Stimulated activated CD8-positive, alpha-beta memory T cell treated with anti-CD3 and anti-CD28 coated beads, Interleukin-7, amount 100 ng/mL, for 48 hours (primary cell): ENCODE measurements at places on chromosomes 3 and 15.

DNA sequence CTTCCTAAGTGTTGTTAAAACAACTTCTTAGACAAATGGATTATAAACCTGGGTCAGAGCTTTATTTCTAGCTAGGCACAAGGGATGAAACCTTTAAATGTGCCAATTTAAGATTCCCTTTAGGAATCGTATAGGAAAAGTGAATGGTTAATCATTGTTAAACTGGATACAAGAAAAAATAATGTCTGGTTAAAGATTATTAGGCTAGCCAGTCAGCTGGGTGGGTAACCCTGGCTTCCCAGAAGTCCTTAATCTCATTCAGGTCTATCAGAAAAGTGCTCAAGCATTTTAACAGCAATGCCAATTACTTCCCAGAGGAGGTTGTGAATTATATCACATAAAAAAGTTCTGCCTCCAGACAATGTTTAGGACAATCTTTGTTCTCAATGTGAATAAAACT lies 37.6 kb downstream of the NANOGP8 start:
- DNase-seq = no peak

- DNase-seq = no peak
These were observed 32.9 kb downstream of the GJD2 start for GRCh38 chr15:34721802-34722438.

DNA sequence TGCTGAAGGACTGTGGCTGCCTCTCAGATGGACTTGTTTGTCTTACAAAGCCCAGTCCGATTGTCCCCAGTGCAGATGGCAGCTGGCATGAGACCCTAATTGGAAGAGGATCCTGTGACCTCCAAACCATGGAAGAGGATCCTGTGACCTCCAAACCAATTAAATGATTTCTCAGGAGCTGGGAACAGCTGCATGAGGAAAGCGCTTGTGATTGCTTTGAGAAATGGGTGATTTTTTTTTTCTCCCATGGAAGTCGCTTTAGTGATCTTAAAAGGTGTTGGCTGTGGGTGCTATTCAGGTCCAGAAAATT lies 68.4 kb upstream of the LARS2 start:
- DNase-seq = no peak

DNA sequence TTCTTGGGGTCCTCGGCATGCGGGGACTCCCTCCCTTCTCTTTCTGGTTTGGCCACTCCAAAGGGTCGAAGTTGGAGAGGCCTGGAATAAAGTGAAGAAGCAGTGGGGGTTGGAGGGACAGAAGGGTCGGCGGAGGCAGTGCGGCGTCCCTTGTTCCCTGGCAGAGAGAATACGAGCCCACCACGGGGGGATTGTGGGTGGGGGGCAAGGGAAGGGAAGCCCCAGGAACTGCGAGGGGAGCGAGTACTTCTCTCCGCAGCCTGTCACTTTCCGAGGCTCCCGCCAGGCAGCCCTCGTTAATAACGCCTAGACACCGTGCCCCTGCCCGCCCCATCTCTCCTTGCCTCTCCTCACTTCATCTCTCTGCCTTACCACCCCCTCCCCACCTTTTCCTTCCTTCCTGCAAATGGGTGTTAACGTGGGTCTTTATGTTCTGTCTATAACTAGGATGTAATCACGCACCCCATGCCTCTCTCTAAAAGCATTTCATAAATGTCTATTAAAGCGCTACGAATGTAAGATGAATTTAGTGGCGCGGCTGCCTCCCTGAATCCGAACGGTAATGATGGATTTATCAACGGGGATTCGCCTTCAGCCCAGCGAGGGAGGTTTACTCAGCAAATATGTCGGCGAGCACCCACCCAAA lies 13.7 kb downstream of the NR2F2 start:
- DNase-seq = no peak

DNA sequence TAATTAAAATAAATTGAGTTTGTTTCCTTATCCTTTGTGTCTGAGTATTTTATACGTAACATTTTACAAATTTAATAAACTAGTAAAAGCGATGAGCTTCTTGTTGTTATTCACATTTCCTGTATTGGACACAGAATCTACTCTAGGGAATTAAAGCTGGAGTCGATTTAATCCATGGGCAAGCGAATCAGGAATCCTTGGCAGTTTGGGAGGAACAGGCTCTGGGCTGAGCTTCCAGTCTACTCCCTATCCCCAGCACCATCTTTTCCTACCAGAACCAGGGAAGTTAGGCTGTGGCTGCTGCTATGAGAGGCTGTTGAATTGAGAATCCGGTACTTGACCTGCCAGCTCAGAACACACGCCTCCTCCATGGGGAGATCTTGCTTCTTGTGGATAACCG lies 437.3 kb upstream of the TPM1 start:
- no peak for DNase-seq

DNA sequence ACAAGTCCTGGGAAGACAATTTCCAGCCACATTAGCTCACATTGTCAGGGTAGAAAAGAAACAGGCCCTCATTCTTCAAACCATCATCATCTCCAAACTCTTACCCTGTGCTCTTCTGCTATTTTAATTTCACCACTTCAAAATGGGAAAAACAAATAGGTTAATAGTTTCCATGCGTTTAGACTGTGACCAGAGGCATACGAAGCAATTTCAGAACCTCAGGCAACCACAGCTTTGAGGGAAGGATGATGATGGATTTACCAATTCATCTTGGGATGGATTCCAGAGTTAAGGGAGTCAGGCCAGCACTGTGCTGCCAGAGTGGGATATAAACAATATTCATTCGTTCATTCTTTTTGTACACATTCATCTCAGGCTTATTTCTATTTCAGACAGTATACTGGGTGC lies 307.8 kb upstream of the TPRG1 start:
- no peak for DNase-seq

GRCh38 chr3:64349551-64349950 lies 124.3 kb upstream of the PRICKLE2 start:
- no peak for DNase-seq

DNA sequence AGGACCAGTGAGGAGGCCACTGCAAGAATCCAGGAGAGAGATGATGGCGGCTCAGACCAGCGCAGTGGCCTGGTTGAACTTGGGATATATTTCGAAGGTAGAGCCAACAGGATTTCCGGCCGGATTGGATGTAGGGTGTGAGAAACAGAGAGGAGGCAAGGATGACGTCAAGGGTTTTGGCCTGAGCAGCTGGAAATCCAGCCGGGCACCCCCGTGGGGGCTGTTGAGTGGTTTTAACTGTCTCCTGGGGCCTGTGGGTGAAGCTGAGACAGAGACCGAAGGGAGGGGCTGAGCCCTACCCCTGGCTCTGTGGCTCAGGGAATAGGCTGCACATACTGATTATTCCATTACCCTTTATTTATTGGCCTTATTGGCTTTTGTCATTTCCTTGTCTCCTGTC lies 45.7 kb downstream of the EXOG start:
- DNase-seq = no peak

DNA sequence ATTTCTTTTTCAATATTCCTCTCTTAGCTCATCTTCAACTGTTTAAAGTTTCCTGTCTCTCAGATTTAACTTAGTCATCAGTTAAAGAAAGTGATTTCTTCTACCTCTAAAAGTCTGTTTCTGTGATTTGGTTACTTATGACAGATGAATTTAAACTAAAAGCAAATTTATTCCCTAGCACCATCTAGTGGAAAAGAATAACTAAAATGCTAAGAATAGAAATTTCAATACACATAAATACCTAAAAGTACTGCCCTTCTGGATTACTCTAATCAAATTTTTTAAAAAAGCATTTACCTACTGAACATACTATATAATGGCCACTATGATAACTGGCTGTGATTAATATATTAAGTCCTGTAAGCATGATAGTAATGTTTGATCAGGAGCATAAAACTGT lies 14.0 kb upstream of the ZCWPW2 start:
- DNase-seq = no peak

DNA sequence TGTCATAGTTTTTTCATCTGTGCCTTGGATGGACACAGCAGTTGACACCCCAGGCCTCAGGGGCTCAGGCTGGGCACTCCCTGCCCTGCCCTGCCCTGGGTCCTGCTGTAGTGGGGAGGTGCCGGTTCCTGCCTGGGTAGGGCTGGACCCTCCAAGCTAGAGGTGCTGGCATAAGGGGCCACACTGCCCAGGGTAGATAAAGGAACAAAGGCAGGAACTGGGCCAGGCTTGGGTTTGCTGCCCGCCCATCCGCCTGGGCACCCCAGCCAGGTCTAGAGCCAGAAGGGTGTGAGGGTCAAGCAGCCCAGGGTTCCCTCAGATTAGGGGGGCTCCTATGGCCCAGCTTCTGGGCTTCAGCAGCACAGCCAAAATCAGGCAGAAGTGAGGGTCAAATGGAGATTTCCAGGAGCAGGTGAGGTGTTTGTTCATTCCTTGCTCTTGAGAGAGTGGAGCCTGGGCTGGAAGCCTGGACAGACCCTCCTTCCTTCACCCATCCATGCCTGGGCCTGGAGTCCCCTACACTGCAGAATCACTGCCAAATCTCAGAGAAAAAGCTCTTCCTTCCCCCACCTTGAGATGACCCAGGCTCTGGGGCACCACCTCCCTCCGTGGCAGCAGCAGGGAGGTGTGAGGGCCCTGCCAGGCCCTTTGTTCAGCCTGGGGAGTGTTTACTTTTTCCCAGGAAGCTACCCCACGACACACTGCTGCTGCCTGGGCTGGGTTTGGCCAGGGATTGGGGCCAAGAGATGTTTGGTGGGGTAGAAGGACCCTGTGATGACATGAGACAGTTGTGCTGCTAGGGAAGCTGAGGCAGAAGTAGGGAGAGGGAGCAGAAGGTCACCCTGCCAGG lies 7.1 kb downstream of the SEMA3F start:
- DNase-seq = no peak

DNA sequence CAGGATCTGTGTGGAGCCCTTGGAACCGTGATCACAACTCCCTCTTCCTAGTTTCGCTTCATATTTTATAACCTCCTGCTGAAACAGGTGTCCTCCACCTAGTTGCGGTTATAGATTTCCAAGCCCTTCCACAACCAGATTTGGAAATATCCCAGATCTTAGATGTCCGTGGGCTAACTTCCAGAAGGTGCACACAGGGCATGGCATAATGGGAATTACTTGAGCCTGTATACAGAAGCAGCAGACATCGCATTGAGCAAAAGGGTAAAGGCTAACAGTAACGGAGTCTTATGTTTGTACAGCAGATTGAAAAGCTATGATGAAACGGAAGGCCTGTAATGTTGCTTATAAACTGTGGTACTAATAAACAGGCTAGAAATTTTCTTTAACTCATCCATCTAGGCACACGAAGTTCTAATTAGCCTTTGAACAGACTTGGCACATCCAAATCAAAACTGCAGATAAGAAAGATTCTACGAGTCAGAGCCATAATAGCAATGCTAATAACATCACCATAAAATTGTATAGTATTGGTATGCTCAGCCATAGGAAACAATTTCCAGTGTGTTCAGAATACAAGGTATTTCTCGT lies 1.2 kb upstream of the USF3 start:
- no peak for DNase-seq

DNA sequence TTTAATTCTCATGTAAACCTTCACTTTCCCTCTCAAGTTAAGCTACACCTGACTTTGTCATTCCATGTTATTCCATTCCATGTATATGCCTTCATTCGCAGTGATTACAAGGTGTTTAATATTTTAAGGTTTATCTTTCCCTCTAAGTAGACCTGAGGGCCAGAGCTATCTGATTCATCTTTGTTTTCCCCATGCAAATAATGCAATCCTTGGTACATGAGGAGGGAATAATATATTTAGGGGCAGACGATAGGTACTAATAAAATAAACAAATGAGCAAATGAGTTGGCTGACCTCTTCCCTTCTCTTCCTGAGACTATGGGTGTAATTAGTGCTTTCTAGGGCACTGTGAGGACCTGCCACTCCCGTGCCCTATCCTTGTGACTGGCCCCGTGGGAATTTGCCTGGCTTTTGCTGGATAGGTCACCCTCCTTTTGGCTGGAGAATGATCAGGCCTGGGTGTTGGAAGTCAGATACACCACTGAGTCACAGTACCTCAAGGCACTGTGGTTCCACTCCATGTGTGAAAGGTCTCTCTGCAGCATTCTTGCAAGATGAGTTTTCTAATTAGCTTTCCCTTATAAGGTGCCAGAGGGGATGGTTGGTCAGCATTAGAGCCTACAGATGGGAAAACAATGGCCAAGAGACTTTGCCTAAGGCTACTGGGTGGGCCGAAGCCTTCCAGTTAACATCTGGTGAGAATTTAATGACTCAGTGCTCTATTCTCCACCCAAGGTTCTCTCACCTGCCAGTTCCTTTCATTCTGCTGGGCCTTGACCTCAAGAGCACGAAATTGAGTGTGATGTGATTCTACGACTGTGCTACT lies 183.2 kb downstream of the P3H2 start:
- DNase-seq = no peak

DNA sequence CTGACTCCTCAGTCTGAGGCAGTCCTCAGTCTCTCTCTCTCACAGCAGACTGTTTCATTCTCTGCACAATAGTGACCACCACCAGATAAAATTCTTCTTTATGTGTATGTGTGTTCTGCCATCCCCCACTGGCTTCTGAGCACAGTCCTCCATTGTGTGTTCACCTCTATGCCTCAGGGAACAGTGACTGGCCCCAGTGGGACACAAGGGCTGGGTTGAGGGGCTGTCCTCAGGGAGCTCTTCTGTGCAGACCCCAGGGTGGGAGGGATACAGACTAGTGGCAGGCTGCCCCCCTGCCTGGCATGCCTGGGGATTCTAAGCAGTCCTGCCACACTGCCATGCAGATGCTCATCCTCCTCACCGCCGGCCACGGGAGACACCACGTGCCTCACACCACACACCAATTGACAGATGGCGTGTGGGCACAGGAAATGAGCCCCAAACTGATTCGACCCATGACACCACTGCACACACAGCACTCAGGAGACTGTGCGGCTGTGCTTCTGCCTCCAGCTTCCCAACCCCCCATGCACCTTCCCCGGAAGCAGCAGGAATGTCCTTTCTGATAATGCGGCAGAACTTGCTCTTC lies 237.6 kb upstream of the CHRNA7 start:
- no peak for DNase-seq

DNA sequence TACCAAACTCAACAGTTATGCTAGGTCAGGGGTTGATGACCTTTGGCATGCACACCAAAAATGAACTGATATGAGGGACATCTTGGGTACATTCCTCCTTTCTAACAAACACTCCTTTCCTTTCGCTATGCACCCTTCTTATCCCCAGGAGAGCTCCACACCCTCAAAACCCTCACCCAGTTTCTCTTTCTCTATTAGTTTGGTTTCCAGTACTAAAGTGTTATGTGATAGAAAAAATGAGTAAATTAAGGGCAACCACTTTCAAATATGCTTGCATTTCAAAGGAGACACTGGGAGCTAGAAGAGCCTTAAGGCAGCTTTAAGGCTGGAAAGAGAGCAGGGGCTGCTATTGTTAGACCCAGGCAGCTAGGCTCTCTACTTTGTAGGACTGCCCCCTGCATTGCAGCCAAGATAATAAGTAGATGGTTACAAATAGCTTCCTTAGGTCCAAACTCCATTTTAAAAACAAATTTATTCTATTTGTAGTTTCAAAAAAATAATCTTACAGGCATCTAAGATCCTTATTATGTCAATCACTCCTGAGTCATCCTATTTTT lies 244.3 kb downstream of the ZIC1 start:
- no peak for DNase-seq

DNA sequence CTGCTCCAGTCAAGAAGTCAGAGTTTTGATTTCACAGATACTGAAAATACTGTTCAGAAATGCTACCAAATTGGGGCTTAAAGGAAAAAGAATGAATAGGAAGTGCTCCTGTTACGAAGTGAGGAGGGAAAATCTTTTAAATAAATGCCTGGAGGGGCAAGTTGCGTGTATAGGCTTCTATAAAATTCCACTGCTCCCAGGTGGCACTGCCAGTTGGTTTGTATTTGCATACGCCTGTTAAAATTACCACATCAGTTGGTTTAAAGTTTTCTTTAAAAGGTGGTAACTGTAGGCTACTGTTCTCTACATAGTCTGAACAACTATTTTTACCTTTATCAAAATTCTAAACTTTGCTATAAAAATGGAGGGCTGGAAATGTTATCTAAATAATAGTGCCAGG lies 123.5 kb downstream of the DLG1 start:
- DNase-seq = no peak
